ENCODE measurements at places on chromosomes 13 and 19. TPM values are rescaled to one million over a fixed set of nuclear protein-coding genes. Genes with fewer than 3 reads are reported as not detected.

IGSF23 gene
- total RNA-seq = not detected

UGGT2 gene
- 44.4 TPM for total RNA-seq

ERICH4 gene
- total RNA-seq = not detected

FGF21 gene
- total RNA-seq = not detected

HRC gene
- not detected for total RNA-seq

PLK5 gene
- total RNA-seq = 0.05 TPM

VAV1 gene
- 1.2 TPM for total RNA-seq

ZNF302 gene
- 15.5 TPM for total RNA-seq

CEBPG gene
- total RNA-seq = 73.9 TPM

APC2 gene
- total RNA-seq = not detected

PROZ gene
- total RNA-seq = not detected

RFPL4A gene
- not detected for total RNA-seq

ZNF723 gene
- not detected for total RNA-seq

SHISA2 gene
- 0.72 TPM for total RNA-seq

MBD3L3 gene
- not detected for total RNA-seq

ZNF556 gene
- total RNA-seq = not detected

OR7C1 gene
- not detected for total RNA-seq

SLC25A41 gene
- not detected for total RNA-seq

LRFN3 gene
- total RNA-seq = 6.1 TPM

TPTE2 gene
- total RNA-seq = not detected

ZNF610 gene
- 6.0 TPM for total RNA-seq

LAIR1 gene
- not detected for total RNA-seq

FSD1 gene
- not detected for total RNA-seq

ZNF552 gene
- total RNA-seq = 3.1 TPM

CAPN12 gene
- total RNA-seq = 0.15 TPM

ZNF98 gene
- total RNA-seq = not detected

RCBTB2 gene
- 1.8 TPM for total RNA-seq

THOP1 gene
- 80.6 TPM for total RNA-seq

NCR1 gene
- not detected for total RNA-seq

PSPN gene
- 5.3 TPM for total RNA-seq

ATP4B gene
- not detected for total RNA-seq

KLK15 gene
- not detected for total RNA-seq

ECSIT gene
- 40.3 TPM for total RNA-seq

MYO16 gene
- total RNA-seq = 0.09 TPM

SLAIN1 gene
- total RNA-seq = 11.8 TPM

LYPD3 gene
- total RNA-seq = 0.29 TPM

IGFL2 gene
- not detected for total RNA-seq

OR10H1 gene
- not detected for total RNA-seq

LILRB5 gene
- not detected for total RNA-seq

RDH8 gene
- total RNA-seq = not detected

DLL3 gene
- 4.0 TPM for total RNA-seq

MYH14 gene
- 3.0 TPM for total RNA-seq

C1QTNF9 gene
- total RNA-seq = not detected

All from NCI-H460 (cell line).